ENCODE measurements at places on chromosomes 6 and 20. TPM values are rescaled to one million over a fixed set of nuclear protein-coding genes. Genes with fewer than 3 reads are reported as not detected.

GRCh38 chr6:17527076-17527475 lies 73.0 kb upstream of the FAM8A1 start:
- no peak overlapping the region for H3K27ac ChIP-seq
- no peaks in the 10 kb centered on the region for H3K4me1 ChIP-seq
- peaks cover 9% of the 10 kb centered on the region for H3K27me3 ChIP-seq
- no peak overlapping the region for H3K4me3 ChIP-seq
- no peaks in the 10 kb centered on the region for H3K36me3 ChIP-seq
- no peak for DNase-seq

Gene MAVS
- 39.3 TPM for total RNA-seq

DNA sequence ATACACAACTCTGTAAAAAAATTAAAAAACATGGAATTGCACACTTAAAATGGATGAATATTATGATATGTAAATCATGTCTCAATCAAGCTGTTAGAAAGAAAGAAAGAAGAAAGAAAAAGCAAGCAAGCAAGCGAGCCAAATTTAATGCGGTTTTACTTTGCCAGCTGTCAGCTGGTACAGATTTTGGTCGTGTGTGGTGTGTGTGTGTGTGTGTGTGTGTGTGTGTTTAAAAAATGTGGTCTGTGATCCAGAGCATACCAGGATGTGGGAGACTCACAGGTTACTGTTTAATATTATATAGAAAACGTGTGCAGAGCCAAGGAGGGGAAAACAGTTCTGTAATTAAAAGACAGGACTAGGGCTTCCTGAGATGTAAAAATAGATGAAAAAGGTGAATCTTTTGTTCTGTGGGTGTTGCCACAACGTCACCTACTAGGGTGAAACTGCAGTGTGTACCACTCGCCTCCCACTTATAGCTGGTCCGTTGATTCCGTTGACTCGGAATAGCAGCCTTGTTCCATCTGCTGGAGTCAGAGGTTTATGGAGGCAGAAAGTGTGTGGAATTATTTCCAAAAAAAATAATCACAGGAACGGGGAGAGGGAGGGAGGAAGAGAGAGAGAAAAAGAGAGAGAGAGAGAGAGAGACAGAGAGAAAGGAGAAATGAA lies 197.7 kb downstream of the BCAS1 start:
- DNase-seq = peak; percentile 84
- peak overlapping the region; percentile 82 for H3K4me3 ChIP-seq
- H3K27ac ChIP-seq = peak overlapping the region; percentile 97
- peaks cover 36% of the 10 kb centered on the region for H3K4me1 ChIP-seq
- H3K36me3 ChIP-seq = no peaks in the 10 kb centered on the region

Gene APCDD1L
- total RNA-seq = not detected

GRCh38 chr20:17036541-17036940 lies 190.3 kb upstream of the PCSK2 start:
- H3K36me3 ChIP-seq = no peaks in the 10 kb centered on the region
- no peak for DNase-seq
- H3K4me1 ChIP-seq = no peaks in the 10 kb centered on the region
- H3K4me3 ChIP-seq = no peak overlapping the region

GRCh38 chr20:63533871-63534393 lies 3.2 kb downstream of the PTK6 start:
- DNase-seq = no peak
- H3K36me3 ChIP-seq = no peaks in the 10 kb centered on the region
- H3K4me3 ChIP-seq = no peak overlapping the region
- no peaks in the 10 kb centered on the region for H3K27me3 ChIP-seq

Gene PLA2G7
- not detected for total RNA-seq

DNA sequence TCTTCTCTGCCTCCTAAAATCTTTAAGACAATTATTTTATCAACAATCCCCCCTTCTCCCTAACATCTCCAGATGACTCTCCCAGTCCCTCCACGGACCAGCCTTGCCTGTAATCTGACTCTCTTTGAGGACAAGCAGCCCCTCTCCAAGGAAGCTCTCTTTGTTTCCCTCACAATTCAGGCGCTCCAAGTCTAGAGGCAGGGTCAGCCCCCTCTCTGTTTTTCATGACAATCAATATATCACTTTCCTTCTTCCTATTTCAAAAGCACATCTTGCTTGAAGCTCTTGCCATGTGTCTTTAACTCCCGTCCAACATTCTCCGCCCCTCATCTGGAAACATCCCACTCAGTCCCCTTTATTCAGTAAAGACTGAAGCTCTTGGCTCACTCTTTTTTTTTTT lies 393.4 kb upstream of the SULF2 start:
- H3K27ac ChIP-seq = no peak overlapping the region
- DNase-seq = no peak
- H3K4me1 ChIP-seq = no peaks in the 10 kb centered on the region

DNA sequence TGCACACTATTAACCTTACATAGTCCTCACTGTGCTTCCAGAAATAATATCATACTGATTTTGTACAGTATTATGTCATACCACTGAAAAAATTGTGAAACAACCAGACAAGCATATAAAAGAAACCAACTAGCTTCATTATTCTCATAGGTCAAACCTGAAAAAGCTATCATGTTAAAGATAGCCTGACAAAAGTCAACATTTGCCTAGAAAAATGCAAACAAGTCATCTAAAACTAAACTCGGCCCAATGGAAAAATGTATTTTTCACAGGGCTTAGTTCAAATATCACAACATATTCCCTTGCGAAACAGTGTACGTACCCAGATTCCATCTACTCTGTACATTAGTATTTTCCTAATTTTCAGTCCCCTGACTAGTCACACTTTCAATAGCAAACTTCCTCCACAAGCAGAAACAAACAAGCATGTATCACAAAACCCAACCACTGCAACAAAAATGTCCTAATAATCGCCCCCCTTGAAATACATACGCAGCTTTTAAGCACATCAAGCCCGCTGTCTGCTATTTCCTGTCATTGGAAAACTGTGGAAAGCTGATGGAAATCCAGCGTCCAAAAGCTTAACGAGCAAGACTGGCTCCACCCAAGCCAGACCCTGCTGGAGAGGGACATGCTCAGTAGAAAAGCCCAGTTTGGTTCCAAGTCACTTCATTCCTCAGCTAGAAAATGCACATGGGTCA lies 93.1 kb downstream of the EPB41L2 start:
- no peak overlapping the region for H3K4me3 ChIP-seq
- no peak for DNase-seq
- no peaks in the 10 kb centered on the region for H3K27me3 ChIP-seq
- no peaks in the 10 kb centered on the region for H3K4me1 ChIP-seq
- H3K27ac ChIP-seq = no peak overlapping the region

Gene SNX21
- 0.47 TPM for total RNA-seq

DNA sequence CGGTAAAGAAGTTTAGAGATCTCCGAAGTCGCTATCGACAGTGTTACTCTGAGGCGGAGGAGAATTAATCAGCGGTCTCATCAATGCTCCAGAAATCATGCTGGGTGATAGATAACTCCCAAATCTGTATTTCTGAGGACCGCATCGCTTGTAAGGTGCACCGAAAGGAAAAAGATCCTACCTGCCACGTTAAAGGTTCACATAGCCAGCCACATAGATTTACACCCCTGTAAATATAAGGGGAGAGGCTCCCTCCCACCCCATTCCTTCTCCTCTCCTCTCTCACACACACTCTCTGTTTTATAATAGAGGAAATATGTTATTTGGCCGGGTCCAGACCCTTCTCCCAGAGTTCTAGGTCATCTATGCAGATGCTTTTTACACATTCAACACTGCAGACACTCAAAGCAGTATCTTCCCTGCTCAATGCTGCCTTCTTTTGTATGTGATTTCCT lies 620 bp upstream of the DEK start:
- peak overlapping the region; percentile 95 for H3K4me3 ChIP-seq
- no peaks in the 10 kb centered on the region for H3K27me3 ChIP-seq
- peak overlapping the region; percentile 86 for H3K27ac ChIP-seq
- peaks cover 38% of the 10 kb centered on the region for H3K4me1 ChIP-seq

- H3K36me3 ChIP-seq = no peaks in the 10 kb centered on the region
- no peaks in the 10 kb centered on the region for H3K4me1 ChIP-seq
- no peak within 1 kb of the TSS for H3K4me3 ChIP-seq
Measured at GRCh38 chr6:46734867-46735719, at the start of gene PLA2G7. PLA2G7 (minus strand) TSS chr6:46735375; CDS start chr6:46722891, 12,484 bp downstream.

Gene NHLRC1
- 0.09 TPM for total RNA-seq

Gene DOK5
- total RNA-seq = 37.1 TPM

DNA sequence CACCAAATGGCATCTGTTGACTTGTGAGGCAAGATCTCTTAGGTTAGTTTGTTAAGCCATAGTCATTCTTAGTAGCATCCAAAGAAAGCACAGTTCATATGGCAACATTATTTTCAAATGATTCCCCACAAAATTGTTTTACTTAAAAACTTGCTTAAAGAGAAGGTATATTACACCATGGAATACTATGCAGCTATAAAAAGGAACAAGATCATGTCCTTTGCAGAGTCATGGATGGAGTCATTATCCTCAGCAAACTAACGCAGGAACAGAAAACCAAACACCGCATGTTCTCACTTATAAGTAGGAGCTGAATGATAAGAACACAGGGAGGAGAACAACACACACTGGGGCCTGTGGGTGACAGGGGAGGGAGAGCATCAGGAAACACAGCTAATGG lies 10.9 kb upstream of the DSE start:
- H3K27me3 ChIP-seq = peaks cover 10% of the 10 kb centered on the region
- no peak overlapping the region for H3K27ac ChIP-seq

GRCh38 chr20:33897313-33897912 lies 86.3 kb downstream of the CHMP4B start:
- H3K4me3 ChIP-seq = no peak overlapping the region
- peaks cover 31% of the 10 kb centered on the region for H3K27me3 ChIP-seq
- H3K4me1 ChIP-seq = no peaks in the 10 kb centered on the region
- no peak overlapping the region for H3K27ac ChIP-seq

Gene PAX1
- not detected for total RNA-seq

DNA sequence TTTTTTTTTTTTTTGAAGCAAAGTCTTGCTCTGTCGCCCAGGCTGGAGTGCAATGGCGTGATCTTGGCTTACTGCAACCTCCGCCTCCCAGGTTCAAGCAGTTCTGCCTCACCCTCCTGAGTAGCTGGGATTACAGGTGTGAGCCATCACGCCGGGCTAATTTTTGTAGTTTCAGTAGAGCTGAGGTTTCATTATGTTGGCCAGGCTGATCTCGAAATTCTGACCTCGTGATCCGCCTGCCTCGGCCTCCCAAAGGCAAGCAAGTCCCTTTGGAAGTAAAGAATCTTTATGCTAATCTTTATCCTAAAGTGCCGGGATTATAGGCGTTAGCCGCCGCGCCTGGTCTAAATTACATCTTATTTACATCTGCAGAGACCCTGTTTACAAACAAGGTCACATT lies 1.5 kb downstream of the PSMG4 start:
- peaks cover 41% of the 10 kb centered on the region for H3K36me3 ChIP-seq
- DNase-seq = no peak
- H3K4me1 ChIP-seq = peaks cover 37% of the 10 kb centered on the region
- peaks cover 14% of the 10 kb centered on the region for H3K27me3 ChIP-seq

DNA sequence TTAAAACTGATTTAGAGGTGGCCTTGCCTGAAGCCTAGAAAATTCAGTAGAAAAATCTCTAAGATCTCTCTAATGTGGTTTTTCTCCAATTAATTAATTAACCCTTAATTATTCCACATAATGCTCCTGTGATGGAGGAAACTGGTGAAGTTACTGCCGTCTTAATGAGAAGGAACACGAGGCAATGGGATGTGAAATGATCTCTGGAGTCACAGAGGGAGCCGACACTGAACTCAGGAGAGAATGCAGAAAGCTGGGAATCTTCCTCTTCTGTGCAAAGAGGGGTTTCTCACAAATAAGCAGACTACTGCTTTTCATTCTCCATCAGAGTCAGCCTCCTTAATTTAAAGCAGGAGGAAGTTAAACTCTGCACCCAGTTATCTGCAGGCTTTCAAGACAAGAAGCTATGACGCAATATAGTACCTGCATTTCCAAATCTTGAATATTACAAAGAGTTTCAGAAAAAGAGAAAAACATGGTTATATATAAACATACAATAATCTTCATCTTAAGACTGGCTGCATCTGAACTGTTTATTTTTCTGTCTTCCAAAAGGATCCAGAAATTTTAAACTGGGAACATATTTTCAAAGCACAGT lies 18.1 kb upstream of the SNRPB2 start:
- no peak overlapping the region for H3K27ac ChIP-seq
- DNase-seq = no peak
- peaks cover 2% of the 10 kb centered on the region for H3K36me3 ChIP-seq
- peaks cover 25% of the 10 kb centered on the region for H3K4me1 ChIP-seq

GRCh38 chr6:54245265-54245664 lies 63.0 kb upstream of the TINAG start:
- no peaks in the 10 kb centered on the region for H3K4me1 ChIP-seq
- H3K36me3 ChIP-seq = no peaks in the 10 kb centered on the region
- no peak overlapping the region for H3K4me3 ChIP-seq
- no peaks in the 10 kb centered on the region for H3K27me3 ChIP-seq
- DNase-seq = no peak
- H3K27ac ChIP-seq = no peak overlapping the region

GRCh38 chr20:37202267-37202943 lies 23.1 kb upstream of the MROH8 start:
- no peaks in the 10 kb centered on the region for H3K27me3 ChIP-seq
- peaks cover 69% of the 10 kb centered on the region for H3K36me3 ChIP-seq
- peak; percentile 66 for DNase-seq
- H3K27ac ChIP-seq = no peak overlapping the region

Gene SLC22A2
- not detected for total RNA-seq

Gene SOX4
- total RNA-seq = 0.95 TPM

DNA sequence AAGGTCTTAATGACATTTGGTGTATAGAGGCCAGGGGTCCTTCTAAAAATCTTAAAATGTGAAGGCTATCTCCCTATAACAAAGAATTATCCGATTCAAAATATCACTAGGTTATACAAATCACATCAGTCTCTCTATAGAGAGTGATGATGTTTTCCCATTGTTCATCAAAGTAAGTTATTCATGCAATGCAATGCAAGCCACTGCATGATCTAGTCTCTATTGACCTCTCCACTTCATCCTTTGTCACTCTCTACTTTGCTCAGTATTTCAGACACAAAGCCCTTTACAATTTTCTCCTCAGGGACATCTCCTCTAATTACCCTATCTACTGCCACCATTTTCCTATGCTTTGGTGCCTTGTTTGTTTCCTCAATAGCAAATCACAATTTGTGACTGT lies 628.0 kb downstream of the HTR1B start:
- H3K27ac ChIP-seq = no peak overlapping the region
- no peaks in the 10 kb centered on the region for H3K27me3 ChIP-seq
- H3K4me1 ChIP-seq = no peaks in the 10 kb centered on the region
- no peak overlapping the region for H3K4me3 ChIP-seq

- no peak overlapping the region for H3K27ac ChIP-seq
- DNase-seq = no peak
- H3K36me3 ChIP-seq = no peaks in the 10 kb centered on the region
- H3K27me3 ChIP-seq = no peaks in the 10 kb centered on the region
- no peaks in the 10 kb centered on the region for H3K4me1 ChIP-seq
- H3K4me3 ChIP-seq = no peak overlapping the region
Measured at GRCh38 chr6:8336406-8337057, 98.8 kb downstream of the SLC35B3 start.

Gene MICB
- 32.8 TPM for total RNA-seq

GRCh38 chr6:169503422-169504152 lies 198.2 kb downstream of the WDR27 start:
- no peaks in the 10 kb centered on the region for H3K36me3 ChIP-seq
- H3K4me3 ChIP-seq = no peak overlapping the region
- no peaks in the 10 kb centered on the region for H3K4me1 ChIP-seq
- H3K27ac ChIP-seq = no peak overlapping the region
- DNase-seq = no peak
- H3K27me3 ChIP-seq = no peaks in the 10 kb centered on the region

GRCh38 chr6:47407300-47408281 lies 70.0 kb upstream of the CD2AP start:
- H3K36me3 ChIP-seq = no peaks in the 10 kb centered on the region
- no peak overlapping the region for H3K4me3 ChIP-seq
- peaks cover 18% of the 10 kb centered on the region for H3K27me3 ChIP-seq
- no peaks in the 10 kb centered on the region for H3K4me1 ChIP-seq
